ENCODE measurements at places on chromosomes 4 and X. TPM values are rescaled to one million over a fixed set of nuclear protein-coding genes. Genes with fewer than 3 reads are reported as not detected.

DNA sequence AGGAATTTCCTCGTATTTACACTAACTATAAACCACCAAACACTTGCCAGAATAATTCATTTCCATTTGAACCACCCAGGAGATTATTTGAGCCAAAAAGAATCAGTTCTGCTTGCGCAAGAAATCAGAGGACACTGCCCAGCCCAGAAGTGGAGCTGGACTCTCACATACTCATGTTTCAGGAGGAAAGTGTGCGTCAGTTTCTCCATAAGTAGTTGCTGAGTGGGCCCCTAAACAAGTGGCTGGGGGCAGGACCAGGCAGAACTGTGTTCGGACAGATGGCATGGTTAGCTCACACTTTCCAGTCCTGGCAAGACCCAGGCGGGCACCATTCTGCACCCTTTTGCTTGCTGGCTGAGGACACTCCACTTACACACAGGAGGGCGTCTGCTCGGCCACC, 38.8 kb downstream of the BTC start:
- no peak for DNase-seq

DNA sequence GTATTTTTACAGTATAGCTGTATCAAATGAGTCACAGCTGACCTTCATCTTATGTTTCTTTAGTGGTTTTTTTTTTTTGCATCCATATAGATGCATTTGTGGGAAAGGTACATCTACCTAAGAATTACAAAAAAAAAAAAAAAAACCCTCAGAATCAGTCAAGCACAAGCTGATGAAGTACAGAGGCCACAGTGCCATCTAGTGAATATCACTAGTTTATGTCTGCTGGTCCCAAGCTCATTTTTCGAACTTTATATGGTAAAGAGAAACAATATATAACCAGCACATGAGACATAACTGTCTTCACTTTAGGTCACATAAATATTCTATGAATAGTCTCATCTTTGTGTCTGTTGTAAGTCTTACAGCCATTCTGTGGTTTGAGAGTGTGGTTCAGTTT, 220.1 kb downstream of the DLG3 start:
- DNase-seq: no peak

Gene SLC30A9
- 59.2 TPM for total RNA-seq

DNA sequence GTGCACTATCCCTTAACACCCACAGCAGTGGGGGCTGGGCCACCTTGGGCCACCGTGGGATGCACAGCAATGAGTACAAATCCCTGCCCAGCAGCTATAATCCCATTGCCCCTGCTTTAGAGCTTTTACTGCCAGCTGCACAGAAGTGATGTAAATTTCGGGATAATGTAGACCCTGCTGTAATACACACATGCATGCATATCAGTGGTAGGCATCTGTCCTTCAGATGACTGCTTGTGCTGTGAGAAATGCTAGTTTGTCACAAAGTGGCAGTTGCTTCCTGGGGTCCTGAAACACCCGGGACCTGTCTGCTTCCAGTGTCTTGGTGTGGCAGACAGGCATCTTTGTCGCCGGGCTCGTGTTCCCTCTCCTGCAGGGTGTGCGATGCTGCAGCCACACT, 14.1 kb downstream of the NSG1 start:
- no peak for DNase-seq

Gene HELT
- total RNA-seq: not detected

Gene VCX3A
- 0.63 TPM for total RNA-seq

DNA sequence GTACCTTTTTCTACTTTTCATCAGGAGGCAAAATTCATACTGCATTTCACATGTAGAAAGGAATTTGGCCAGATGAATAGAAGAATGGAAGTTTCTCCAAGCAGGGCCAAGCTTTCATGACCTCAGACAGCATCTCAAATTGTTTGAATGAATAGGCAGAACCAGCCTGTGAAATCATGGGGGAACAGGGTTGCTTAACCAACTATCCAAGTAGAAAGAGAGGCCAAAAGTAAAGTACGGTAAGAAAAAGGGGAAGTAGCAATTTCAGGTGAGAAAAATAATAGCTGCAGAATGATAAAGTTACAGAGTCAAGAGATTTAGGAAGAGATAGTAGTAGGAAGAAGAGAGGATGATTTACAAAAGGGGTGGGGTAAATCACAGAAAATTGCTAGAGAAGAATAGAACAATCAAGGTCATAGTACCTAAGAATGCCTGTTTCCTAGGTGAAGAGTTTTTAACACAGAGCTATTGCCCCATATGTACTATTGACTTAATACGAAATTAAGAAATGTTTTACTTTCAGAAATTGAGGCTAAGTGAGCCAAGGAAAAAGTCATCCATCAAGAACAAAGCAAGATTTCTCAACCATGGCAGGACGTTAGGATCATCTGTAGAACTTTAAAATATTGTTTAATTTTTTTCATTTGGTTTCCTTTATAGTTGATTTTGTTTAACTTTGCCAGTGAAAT, 177.1 kb upstream of the TET2 start:
- no peak for DNase-seq

DNA sequence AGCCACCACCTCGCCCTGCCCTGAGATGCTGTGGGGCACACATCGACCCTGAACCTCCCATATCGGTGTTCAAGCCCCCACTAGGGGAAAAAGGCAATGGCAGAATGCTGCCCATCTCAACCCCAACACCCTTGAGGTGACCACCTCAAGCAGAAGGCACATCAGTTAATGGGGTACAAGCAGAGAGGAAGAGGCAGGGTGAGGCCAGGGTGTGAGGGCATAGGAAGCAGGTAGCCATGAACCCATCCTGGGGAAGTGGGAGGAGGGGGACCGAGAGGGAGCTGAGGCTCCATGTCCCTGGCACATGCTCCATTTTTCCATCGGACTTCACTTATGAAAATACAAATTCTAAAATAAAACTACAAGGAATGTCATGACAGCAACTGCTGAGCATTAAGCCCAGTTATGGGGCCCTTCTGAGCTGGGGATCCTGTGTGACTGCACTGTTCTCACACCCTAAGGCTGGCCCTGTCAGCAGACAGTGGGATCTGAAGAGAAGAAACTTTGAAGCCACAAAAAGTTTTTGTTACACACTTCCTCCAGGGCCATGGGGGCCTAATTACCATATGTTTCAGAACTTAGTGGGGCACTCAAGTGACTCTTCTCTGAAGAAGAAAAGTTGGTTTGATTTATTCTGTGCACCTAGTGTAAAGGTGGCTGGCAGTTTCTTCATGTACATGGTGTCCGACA, 68.2 kb upstream of the FAM241A start:
- no peak for DNase-seq

DNA sequence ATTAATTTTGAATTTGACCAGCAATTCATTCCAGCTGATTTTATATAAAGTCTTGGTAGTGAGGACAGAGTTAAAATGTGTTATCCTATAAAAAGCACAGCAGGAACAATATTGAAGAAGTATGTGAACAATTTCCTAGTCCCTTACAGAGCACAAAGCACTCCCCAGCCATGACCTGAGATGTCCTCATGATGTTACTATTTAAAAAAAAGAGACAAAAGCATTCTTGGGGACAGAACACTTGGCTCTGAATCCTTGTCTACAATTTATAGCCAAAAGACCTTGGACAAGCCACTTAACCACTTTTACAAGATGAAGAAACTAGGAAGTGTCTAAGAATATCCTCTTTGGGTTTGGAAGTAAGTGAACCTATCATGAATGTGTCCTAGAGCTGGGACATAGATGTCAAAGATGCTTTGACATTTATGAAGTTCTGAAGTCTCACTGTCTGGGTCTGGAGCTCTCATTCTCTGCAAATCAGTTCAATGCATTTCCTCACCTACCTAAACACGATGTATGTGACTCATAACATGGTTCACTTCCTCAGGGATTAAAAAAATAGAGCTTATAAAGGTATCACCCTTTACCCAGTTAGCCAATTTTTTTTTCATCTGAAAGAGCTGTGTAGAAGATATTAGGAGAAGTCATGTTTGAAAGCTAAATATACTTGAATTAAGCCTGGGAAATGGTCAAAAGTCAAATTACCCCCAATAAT, 61.4 kb downstream of the IGFBP7 start:
- DNase-seq: no peak

GRCh38 chrX:48711162-48711928, 14.8 kb downstream of the SUV39H1 start:
- DNase-seq: no peak

- no peak for DNase-seq
Observed at GRCh38 chr4:7244751-7245320, 52.5 kb downstream of the SORCS2 start.

DNA sequence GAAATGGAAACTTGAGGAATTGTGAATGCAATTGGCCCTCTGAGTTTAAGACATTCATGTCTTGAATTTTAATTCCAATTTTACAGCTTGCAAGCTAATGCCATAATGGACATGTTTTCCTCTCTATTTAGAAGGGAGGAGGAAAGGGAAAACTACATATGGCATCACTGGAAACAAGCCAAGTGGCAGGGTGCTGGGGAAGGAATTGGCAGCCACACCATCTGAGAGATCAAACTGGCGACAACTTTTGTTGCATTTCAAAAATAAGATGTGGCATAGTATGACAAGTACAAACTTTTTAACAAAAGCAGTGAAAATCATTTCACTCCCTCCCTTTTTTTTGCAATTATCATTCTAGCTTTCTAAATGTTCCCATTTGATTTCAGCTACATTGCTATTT, 615.6 kb downstream of the CENPC start:
- no peak for DNase-seq

Gene KLHL2
- total RNA-seq: 12.6 TPM

Gene RBMXL3
- not detected for total RNA-seq

DNA sequence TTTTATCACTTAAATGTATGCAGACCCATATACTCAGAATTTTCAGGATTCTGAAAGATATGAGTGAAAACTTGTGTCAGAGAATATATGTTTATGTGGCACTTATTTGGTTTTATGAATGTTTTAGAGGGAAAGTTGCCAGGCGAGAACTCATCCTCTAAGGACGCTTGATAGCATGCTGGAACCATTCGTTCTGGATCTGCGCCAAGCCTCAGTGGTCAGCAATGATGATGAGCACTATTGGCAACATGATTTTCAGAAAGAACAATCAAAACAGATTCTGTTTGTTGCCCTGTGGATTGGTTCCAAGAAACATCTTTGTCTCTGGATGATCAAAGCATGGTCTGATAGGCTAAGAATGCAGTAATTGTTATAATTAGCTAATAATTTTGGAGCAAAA, 32.1 kb upstream of the RAPGEF2 start:
- DNase-seq: no peak

- no peak for DNase-seq
Observed at GRCh38 chr4:75834772-75835154, 67.5 kb downstream of the PPEF2 start.

DNA sequence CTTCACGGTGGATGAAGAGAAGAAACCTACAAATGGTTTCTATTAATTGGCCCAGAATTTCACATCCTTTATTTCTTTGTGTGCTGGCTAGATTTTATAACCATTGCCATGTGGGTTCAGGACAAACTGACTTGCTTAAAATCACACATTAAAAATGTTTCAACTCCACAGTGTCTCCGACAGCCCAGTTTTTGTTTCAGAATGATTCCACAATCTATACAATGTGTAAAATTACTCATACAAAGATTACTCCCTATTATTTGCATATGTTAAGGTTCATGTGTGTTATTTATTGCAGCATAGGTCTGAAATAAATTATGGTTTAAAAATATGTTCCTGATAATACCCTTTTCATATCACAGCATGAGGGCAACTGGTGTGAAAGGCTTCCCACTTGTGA, 20.6 kb downstream of the DCHS2 start:
- no peak for DNase-seq

Gene TRPC5OS
- total RNA-seq: not detected

GRCh38 chr4:160848489-160848888, 1315.3 kb downstream of the FSTL5 start:
- no peak for DNase-seq

DNA sequence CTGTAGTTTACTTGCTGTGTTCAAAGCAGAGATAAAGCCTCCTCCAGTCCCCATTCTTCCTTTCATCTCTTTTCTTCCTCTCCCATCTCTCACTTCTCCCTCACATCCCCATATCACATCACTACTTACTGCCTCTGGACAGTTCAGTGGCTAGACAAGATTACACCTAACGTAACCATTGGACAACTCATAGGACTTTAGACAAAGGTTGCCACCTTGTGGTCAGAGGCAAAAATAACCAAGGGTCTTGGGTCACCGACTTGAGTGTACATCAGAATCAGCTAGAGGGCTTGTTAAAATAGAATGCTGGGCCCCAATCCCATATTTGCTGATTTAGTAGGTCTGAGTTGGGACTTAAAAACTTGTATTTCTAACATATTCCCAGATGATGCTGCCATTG, 109.3 kb upstream of the DGKK start:
- DNase-seq: no peak

Gene FGF5
- 0.07 TPM for total RNA-seq
